Heart left ventricle (tissue), 16 donors: ENCODE measurements at places on chromosomes 7 and 10. TPM values are rescaled to one million over a fixed set of nuclear protein-coding genes. Genes with fewer than 3 reads are reported as not detected.

GRCh38 chr10:100022403-100022802, 12.7 kb upstream of the DNMBP start:
- no peak for DNase-seq
- H3K36me3 ChIP-seq: no peaks in the 10 kb centered on the region
- H3K4me3 ChIP-seq: no peak overlapping the region

DNA sequence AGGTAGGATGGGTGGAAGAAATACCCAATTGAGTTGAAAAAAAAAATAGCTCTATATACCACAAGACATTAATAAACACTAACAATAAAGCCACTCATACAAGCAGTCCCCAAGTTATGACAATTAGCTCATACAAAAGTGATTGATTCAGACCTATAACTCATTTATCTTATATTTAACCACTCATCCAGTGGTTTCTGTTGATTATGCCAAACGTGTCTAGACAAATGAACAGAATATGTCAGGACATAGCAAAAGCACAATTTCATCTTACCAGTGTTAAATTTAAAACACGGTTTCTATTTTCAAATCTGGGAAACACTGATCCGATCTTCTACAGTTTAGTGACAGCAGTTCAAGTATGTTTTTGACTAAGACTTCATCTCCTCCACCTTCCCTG, 17.0 kb downstream of the ABI1 start:
- no peaks in the 10 kb centered on the region for H3K4me1 ChIP-seq
- H3K27me3 ChIP-seq: no peaks in the 10 kb centered on the region
- no peak overlapping the region for H3K27ac ChIP-seq
- H3K36me3 ChIP-seq: no peaks in the 10 kb centered on the region
- DNase-seq: no peak

- no peaks in the 10 kb centered on the region for H3K36me3 ChIP-seq
- no peak overlapping the region for H3K27ac ChIP-seq
- H3K4me3 ChIP-seq: no peak overlapping the region
- H3K27me3 ChIP-seq: no peaks in the 10 kb centered on the region
- no peak for DNase-seq
- H3K4me1 ChIP-seq: no peaks in the 10 kb centered on the region
These were observed 71.8 kb downstream of the ZNF438 start for GRCh38 chr10:30959836-30960210.

GRCh38 chr7:157497744-157498651, 161.2 kb downstream of the DNAJB6 start:
- no peak overlapping the region for H3K27ac ChIP-seq
- no peak for DNase-seq
- no peaks in the 10 kb centered on the region for H3K27me3 ChIP-seq
- no peak overlapping the region for H3K4me3 ChIP-seq
- H3K36me3 ChIP-seq: no peaks in the 10 kb centered on the region

DNA sequence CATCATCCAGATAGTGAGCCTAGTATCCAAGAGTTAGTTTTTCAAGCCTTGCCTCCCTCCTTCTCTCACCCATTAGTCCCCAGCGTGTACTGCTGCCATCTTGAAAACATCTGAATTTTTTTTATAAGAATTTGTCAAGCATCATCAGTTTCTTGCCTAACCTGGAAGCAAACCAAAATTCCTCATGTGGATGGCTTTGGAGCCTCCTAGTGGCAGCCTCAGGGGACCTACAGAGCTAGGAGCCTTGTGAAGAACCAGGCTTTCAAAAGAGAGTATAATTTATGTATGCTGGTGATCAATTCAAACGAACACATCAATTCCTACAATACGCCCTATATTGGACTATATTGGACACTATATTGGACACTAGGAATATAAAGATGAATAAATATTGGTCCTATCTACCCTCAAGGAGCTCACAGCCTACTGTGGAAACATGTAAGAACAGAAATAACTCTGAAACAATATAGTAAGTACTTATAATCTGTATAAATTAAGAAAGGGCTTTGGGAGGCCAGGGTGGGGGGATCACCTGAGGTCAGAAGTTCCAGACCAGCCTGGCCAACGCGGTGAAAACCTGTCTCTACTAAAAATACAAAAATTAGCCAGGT, 63.4 kb downstream of the HPSE2 start:
- H3K4me1 ChIP-seq: no peaks in the 10 kb centered on the region
- DNase-seq: no peak
- H3K4me3 ChIP-seq: no peak overlapping the region
- H3K36me3 ChIP-seq: no peaks in the 10 kb centered on the region
- H3K27me3 ChIP-seq: no peaks in the 10 kb centered on the region

DNA sequence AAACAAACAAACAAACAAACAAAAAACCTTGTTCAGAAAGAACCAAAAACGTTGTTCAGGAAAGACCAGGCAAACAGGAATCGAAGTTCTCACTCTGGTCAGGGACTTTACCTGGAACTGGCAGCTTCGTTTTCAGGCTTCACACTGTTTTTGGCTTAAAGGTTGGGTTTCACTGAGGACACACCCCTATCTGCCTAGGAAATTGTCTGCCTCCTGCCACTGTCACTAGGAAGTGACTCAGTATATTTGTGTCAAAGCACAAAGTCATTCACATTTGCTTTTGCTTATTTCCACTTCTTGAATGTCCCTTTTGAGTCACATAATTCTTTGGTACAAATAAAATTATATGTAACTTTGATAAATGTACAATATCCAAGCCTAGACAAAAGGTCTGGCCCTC, 37.9 kb downstream of the PNLIPRP3 start:
- H3K4me1 ChIP-seq: no peaks in the 10 kb centered on the region
- H3K4me3 ChIP-seq: no peak overlapping the region
- H3K36me3 ChIP-seq: no peaks in the 10 kb centered on the region

- H3K4me3 ChIP-seq: no peak overlapping the region
- no peaks in the 10 kb centered on the region for H3K4me1 ChIP-seq
- H3K27me3 ChIP-seq: no peaks in the 10 kb centered on the region
- H3K36me3 ChIP-seq: no peaks in the 10 kb centered on the region
- no peak overlapping the region for H3K27ac ChIP-seq
These were observed 217.1 kb downstream of the GALNT17 start for GRCh38 chr7:71348821-71349681.

GRCh38 chr10:23294638-23295247, 49.9 kb downstream of the C10orf67 start:
- H3K36me3 ChIP-seq: no peaks in the 10 kb centered on the region
- H3K27me3 ChIP-seq: no peaks in the 10 kb centered on the region
- H3K4me1 ChIP-seq: no peaks in the 10 kb centered on the region
- DNase-seq: no peak
- H3K27ac ChIP-seq: no peak overlapping the region

- no peak for DNase-seq
- H3K4me3 ChIP-seq: no peak overlapping the region
- H3K36me3 ChIP-seq: no peaks in the 10 kb centered on the region
- no peaks in the 10 kb centered on the region for H3K27me3 ChIP-seq
- H3K4me1 ChIP-seq: no peaks in the 10 kb centered on the region
These were observed 15.5 kb upstream of the ICA1 start for GRCh38 chr7:8277394-8277982.

Gene NKX1-2
- total RNA-seq: not detected

Gene SPAM1
- 0.38 TPM for total RNA-seq
